ENCODE measurements at places on chromosomes 16 and 17.

DNA sequence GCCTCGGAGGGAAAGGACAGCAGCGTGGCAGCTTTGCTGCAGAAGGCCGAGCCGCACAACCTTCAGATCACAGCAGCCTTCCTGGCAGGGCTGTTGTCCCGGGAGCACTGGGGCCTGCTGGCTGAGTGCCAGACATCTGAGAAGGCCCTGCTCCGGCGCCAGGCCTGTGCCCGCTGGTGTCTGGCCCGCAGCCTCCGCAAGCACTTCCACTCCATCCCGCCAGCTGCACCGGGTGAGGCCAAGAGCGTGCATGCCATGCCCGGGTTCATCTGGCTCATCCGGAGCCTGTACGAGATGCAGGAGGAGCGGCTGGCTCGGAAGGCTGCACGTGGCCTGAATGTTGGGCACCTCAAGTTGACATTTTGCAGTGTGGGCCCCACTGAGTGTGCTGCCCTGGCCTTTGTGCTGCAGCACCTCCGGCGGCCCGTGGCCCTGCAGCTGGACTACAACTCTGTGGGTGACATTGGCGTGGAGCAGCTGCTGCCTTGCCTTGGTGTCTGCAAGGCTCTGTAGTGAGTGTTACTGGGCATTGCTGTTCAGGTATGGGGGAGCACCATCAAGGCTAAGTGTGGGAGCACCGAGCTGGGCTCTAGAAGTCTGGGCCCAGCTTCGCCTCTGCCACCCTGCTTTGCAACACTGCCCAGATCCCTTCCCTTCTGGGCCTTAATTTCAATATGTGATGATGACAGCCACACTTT is 18.6 kb downstream of the NOD2 start:
- DNase-seq, result no peak

- DNase-seq, result no peak
Measured at GRCh38 chr16:49100366-49100765, 181.3 kb downstream of the CBLN1 start.

- DNase-seq, result no peak
Measured at GRCh38 chr17:66383333-66383732, 80.9 kb downstream of the PRKCA start.

GRCh38 chr16:67764158-67764667 is 42.1 kb downstream of the RANBP10 start:
- DNase-seq, result no peak

- no peak for DNase-seq
Measured at GRCh38 chr16:2152695-2153506, 2.7 kb upstream of the TRAF7 start.

DNA sequence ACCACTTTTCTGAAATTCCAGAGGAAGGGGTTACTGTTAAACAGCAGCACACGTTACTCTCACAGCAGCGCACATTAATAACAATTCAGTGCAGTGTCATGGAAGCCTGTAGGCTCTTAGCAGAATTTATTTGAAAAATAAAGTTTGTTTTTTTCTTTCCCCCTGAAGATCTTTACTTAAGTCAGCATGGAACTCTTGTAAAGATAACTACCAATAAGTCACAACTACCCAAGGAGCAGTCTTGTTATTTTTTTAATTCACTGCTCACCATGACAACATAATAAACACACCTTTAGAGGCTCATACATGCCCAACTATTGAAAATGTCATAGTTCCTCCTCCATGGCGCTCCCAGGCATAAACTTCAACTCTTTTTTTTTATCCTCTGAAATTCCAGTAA is 31.8 kb upstream of the PSMD7 start:
- DNase-seq, result no peak

DNA sequence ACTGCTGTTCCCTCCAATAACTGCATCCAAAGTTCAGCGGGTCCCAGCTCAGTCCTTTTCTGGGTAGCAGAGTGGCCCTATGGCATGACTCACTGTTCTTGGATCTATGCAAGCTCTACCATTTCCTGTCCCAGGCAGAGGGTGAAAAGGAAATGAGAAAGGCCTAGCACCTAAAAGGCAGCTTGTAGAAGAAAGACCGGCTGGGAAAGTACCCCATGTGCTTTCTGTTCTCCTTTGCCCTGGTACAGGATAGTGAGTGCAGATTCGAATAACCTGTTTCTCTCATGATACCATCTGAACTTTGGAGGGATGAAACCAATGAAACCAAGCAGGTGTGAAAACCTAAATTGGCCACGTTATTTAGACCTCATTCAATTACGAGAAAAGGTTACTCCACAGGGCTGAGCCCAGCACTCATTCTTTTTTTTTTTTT is 12.7 kb upstream of the HASPIN start:
- DNase-seq, result no peak

DNA sequence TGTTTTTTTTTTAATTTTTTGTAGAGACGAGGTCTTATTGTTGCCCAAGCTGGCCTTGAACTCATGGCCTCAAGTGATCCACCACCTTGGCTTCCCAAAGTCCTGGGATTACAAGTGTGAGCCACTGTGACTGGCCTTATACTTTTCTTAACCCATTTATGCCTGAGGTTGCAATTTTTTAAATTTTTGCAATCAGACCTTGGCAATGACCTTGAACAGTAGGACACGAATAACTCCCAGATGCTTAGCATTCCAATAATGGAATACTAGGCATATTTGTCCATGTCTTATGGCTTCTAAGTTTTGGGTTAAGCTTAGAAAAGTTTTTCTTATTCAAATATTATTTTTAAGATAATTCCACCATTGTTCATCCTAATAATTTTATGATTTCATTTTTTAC is 28.3 kb upstream of the TMEM97 start:
- no peak for DNase-seq

DNA sequence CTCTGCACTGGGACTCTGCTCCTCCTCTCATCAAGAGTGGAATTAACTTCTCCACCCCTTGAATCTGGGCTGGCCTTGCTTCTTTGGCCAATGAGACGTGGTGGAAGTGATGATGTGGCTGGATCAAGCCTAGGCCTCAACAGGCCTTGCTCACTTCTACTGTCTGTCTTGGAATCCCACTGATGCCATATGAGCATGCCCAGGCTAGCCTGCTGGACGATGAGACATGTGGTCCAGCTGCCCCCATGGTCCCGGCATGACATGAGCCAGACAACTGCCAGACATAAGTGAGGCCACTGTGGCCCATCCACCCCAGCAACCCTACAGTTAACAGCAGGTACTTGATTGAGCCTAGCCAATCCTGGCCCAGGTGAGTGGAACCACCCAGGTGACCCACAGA is 18.7 kb downstream of the VAC14 start:
- DNase-seq, result no peak

GRCh38 chr16:23182679-23183542 is at the start of gene SCNN1G:
SCNN1G (plus strand) TSS chr16:23182745; CDS start chr16:23186272, 3,527 bp downstream.
- no peak for DNase-seq

GRCh38 chr17:80068301-80069222 is 32.1 kb downstream of the CCDC40 start:
- DNase-seq, result no peak

DNA sequence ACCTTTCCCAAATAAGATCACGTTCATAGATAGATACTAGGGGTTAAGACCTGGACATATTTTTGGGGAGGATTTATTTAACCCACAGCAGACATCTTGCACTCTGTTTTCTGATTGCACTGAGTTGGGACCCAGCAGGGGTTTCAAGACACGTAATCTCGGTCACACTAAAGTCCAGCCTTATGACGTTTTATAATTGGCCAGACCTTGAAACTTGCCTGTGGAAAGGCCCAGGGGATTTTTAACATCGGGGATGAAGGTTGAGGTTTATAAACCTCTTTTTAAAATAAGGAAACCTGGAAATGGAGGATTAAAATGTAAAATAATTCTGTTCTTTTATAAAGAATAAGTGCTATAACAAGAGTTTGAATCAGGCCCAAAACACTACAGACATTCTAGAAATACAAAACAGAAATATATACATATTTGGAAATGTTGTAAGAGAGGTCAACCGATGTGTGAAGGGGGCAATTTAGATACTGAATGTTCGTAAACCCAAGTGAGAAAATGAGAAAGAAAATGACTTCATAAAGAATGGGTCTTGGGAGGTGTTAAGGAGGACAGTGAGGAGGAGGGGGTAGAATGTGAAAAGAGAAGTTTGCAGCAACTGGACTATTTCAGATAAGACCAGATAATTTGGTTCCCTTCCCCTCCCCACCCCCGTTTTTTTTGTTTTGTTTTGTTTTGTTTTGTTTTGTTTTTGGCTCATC is 61.1 kb upstream of the NOL11 start:
- DNase-seq, result no peak

GRCh38 chr16:47258874-47259461 is 115.2 kb upstream of the NETO2 start:
- no peak for DNase-seq

GRCh38 chr17:81132770-81133723 is 32.3 kb upstream of the PVALEF start:
- no peak for DNase-seq

DNA sequence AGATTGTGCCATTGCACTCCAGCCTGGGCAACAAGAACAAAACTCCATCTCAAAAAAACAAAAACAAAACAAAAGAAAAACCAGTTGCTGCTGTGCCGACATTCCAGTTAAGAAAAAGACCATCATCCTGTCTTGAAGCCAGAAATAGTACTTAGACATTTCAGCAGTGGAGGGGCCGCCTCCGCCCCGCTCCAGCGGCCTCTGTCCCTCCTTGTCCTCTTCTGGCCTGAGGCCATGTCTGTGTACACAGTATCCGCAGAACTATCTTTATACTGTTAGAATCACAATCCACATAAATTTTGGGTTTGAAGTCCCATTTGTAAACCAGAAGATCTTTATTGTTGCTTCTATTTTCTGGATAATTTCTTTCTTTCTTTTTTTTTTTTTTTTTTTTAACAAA is 24.9 kb downstream of the ZC3H18 start:
- no peak for DNase-seq

DNA sequence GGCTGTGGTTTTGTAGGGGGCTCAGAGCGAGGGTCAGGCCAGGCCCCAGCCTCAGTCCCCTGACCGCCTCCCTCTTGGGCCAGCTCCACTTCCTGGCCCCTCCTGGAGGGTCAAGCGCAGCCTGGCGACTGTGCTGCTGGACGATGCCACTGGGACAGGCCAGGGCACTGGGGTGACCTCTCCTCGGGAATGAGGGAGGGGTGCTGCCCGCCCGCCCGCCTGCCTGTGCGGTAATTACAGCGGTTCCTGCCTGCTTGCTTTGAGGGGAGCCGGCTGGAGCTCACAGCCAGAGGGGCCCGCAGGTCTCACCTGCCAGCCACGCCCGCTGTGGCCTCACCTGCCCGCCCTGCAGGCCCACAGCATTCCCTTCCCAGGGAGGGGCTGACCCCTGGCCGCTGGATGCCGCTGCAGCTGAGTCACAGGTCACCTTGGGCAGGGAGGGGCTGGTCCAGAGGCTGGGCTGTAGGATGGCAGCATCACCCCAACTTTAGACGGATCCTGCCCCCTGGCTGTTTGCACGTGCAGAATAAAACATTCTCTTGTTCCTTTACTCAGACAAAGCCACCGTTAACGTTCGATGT is 76.7 kb upstream of the CBX4 start:
- no peak for DNase-seq

DNA sequence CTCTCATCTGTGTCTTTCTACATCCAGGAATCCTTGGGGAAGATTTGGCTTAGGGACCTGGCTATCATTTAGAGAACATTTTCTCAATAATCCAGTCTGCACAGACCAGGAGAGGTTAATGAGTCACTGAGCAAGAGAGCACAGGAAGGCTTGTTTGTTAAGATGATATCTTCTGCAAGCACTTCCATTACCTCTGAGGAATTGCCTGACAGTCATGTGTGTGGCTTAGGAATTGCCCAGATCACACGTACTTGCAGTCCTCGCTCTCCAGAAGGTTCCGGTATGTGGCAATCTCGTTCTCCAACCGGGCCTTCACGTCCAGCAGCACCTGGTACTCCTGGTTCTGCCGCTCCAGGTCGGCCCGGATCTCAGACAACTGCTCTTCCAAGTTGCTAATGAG is 3.3 kb downstream of the KRT37 start:
- DNase-seq, result no peak

DNA sequence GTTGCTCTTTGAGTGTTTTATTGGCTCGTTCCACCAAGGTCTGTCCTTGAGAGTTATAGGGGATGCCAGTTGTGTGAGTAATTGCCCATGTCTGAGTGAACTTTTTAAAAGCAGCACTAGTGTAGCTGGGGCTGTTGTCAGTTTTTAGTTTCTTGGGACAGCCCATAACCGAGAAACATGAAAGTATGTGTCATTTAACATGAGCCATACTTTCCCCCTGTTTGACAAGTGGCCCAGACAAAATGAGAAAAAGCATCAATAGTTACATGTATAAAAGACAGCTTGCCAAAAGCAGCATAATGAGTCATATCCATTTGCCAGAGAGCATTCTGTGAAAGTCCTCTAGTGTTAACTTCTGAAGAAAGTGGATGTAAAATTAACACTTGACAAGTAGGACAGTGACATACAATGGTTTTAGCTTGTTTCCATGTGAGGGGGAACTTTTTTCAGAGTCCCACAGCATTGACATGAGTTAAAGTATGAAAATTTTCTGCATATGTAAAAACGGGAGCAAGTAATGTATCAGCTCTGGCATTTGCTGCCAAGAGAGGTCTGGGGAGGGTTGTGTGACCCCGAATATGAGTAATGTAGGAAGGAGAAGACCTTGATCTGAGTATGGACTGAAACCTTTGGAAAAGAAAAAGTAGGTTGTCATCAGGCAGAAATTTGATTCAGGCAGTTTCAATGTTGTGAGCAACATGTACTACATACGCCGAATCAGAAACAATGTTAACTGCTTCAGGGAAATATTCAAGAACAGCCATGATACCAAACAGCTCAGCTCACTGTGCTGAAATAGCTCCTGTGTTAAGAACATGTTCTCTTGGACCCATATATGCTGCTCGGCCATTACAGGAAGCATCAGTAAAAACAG is 56.8 kb upstream of the ARL4D start:
- no peak for DNase-seq

DNA sequence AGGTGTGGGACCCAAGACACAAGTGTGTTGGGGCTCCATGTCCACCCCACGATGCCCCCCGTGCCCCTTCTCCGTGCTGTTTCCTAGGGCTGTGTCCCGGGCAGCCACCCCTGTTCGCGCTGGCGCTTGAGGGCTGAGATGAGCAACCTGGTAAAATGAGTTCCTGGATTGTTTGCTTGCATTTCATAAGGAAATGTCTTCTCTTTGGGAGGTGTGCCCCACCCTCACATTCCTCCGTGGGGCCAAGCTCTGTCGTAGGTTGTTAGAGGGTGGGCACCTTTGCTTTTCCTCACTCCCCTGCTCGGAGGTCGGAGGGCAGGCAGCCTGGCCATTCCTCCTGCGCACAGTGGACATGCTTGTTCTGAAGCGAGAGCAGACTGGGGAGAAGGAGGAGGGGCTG is 171.3 kb upstream of the CHMP6 start:
- DNase-seq, result no peak
